ENCODE measurements at places on chromosomes 5 and 9.

GRCh38 chr9:91843623-91844148 lies 106.3 kb downstream of the ROR2 start:
- DNase-seq: no peak

DNA sequence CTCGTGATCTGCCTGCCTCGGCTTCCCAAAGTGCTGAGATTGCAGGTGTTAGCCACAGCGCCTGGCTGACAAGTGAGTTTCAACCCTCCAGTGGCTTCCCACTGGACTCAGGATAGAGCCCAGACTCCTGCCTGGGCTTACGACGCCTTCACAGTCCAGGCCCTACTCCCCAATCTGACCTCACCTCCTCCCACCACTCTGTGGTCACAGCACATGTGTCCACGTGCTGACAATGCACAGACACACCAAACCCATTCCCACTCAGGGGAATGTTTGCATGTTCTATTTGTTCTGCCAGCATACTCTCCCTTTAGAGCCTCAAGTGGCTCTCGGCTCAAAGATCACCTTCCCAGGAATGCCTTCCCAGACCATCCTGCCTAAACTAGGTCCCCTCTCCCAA lies 31.1 kb upstream of the TRIM14 start:
- DNase-seq: no peak

GRCh38 chr5:87113861-87114260 lies 153.8 kb upstream of the RASA1 start:
- DNase-seq: no peak

GRCh38 chr5:133430095-133430494 lies 182.2 kb downstream of the FSTL4 start:
- no peak for DNase-seq

GRCh38 chr9:76580188-76580587 lies 121.2 kb downstream of the GCNT1 start:
- DNase-seq: no peak

GRCh38 chr5:30100148-30100713 lies 1093.3 kb upstream of the CDH6 start:
- DNase-seq: no peak

DNA sequence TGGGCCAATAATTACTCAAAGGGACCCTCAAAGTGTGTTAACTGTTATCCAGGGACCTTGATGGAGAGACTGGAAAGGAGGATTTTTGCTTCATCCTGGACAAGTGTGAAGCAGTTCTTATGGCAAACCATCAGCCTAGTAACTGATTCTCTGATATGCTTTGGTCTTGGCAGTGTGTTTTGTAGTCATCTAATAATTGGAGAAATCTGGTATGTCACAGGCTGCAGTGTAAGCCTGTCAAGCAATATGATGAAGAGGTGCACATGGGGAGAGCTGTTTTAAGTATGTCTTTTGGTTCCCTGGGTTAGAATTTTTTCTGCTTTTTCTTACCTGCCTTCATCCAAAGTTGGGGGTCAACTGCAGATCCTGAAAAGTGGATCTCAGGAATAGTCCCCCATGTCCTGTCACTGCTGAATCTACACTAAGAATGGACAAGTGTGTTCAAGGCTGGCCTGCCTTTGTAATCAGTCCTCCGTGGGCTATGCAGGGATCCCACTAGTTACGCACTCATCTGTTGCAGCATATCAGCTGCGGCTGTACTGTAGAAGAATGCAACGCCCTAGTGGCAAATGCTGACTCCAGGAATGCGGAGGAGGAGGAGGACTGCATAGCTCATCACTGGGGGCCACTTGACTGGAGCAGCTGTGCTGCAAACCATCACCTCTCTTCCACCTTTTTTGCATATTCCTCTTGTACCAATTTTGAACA lies 1.9 kb downstream of the SPTAN1 start:
- DNase-seq: no peak

DNA sequence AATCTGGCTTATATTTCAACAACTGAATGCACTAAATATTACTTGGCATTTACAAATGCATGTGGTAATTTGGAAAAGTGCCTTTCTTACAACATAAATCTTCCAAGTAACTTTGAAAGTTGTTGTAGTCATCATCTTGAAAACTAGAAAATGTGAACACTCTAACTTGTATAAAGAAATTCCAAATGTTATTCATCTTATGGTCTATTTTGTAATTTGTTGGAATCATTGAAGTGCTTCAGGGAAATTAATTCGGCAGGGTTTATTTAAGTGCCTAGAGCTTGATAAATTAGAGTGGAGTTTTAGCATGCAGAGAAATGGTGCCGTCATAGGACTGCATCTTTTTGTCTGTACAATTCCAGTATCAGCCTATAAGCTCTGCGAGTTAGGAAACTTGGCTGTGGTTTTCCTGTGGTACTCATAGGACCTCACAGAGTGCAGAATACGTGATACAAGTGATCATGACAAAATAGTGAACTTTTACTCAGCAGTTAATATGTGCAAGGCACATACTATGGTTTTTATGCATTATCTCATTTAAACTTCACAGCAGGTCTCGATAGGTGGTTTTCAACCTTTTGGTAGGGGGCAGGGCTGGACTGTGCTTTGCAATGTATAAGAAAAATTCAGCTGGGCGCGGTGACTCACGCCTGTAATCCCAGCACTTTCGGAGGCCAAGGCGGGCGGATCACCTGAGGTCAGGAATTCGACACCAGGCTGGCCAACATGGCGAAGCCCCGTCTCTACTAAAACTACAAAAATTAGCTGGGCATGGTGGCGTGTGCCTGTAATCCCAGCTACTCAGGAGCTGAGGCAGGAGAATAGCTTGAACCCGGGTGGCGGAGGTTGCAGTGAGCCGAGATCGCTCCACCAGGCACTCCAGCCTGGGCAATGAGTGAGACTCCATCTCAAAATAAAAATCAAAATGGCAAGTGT lies 79.6 kb downstream of the RAI14 start:
- no peak for DNase-seq

GRCh38 chr5:39214912-39215709 lies 4.3 kb downstream of the FYB1 start:
- no peak for DNase-seq

GRCh38 chr9:127411122-127411521 lies 13.1 kb upstream of the ZNF79 start:
- DNase-seq: no peak

- no peak for DNase-seq
These were observed 29.9 kb downstream of the IRX2 start for GRCh38 chr5:2721385-2722138.

DNA sequence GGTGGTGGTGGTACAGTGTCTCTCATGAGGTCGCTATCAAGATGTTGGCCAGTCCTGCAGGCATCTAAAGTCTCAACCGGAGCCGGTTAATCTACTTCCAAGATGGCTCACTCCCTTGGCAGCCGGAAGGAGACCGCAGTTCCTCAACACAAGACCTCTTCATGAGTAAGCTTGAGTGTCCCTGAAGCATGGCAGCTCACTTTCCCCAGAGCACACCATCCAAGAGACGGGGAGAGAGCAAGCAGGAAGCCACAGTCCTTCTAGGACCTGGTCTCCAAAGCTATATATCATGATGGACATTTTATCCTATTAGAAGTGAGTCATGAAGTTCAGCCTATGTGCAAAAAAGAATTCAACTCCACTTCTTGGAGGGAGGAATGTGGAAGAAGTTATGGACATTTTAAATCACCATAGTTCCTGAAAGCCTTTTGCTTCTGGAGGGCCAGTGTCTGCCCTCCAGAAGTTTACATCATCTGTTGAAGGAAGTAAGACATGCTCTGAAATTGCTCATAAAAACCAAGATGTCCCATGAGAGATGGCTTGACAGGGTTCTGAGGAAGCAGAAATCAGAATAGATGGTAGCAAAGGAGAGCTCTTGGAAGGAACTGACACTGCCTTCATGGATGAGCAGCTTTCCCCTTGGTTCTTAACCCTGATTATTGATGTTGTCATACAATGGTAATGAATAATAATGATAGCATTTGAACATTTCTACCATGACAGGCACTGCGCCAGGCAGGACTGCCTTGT lies 21.3 kb downstream of the GALNT10 start:
- DNase-seq: no peak

- DNase-seq: no peak
These were observed 30.9 kb downstream of the HSD17B4 start for GRCh38 chr5:119483155-119483554.
